ENCODE measurements at places on chromosomes 5 and 9.

- no peaks in the 10 kb centered on the region for H3K27me3 ChIP-seq
- H3K4me3 ChIP-seq: no peak overlapping the region
- peaks cover 74% of the 10 kb centered on the region for H3K36me3 ChIP-seq
- DNase-seq: no peak
- H3K27ac ChIP-seq: no peak overlapping the region
- peaks cover 14% of the 10 kb centered on the region for H3K4me1 ChIP-seq
Observed at GRCh38 chr9:89379508-89380115, 61.3 kb downstream of the SECISBP2 start.

DNA sequence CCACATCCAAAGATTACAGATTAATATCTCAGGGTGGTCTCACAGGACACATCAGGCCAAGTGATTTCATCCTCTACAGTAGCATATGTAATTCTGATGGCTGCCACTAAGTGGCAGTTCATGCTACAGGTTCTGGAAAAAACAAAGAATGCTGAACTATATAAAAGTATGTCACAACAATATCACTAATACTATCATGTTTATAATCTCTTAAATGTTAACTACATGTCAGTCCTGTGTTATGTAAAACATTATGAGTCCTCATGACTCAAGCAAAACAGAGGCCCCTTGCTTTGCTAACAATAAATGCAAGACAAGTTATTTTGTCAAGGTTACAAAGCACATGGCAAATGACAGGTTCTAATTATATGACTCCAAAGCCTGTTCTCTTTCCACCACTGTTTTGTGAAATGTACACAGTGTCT is 233.2 kb downstream of the FBXL17 start:
- no peak overlapping the region for H3K4me3 ChIP-seq
- no peak overlapping the region for H3K27ac ChIP-seq

- DNase-seq: no peak
- H3K4me1 ChIP-seq: no peaks in the 10 kb centered on the region
- no peak overlapping the region for H3K4me3 ChIP-seq
- H3K27ac ChIP-seq: no peak overlapping the region
Observed at GRCh38 chr9:105264380-105264779, 19.9 kb downstream of the SLC44A1 start.

DNA sequence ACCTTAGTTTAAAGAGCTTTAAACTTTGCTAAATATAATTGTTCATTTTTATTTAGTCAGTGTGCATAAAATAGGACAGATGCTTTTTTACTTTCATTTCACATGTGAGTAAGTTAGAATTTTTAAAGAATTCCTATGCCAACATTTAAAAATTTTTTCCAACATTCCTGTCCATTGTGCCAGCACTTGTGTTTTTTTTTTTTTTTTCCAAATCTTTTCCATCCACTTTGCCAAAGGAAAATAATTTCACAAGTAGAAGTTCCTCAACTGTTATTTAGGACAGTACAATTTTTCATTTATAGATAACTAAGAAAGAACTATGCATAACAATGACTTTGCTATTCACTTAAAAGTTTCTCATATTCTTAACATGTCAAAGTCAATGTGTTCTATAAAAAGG is 189.5 kb downstream of the ADAMTS6 start:
- no peaks in the 10 kb centered on the region for H3K36me3 ChIP-seq
- no peak for DNase-seq
- H3K27ac ChIP-seq: no peak overlapping the region
- no peak overlapping the region for H3K4me3 ChIP-seq
- H3K4me1 ChIP-seq: no peaks in the 10 kb centered on the region

DNA sequence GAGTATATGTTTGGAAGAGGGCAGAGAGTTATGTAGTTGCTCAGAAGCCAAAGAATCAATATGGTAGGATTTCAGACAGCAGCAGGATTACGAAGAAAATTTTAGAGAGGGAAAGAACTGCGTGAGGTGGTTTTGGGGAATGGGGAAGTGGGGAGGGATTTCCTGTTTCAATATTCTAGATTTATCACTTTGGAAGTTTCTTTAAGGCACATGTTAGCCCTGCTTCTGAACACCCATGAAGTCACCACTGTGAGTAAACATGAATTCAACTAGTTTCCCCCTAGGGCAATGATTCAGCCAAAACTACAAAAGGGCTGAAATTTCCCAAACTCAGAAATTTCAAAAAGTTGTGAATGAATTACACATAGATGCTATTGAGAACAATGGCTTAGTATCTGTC is 132.2 kb downstream of the EBF1 start:
- no peak overlapping the region for H3K4me3 ChIP-seq
- H3K4me1 ChIP-seq: no peaks in the 10 kb centered on the region
- H3K27me3 ChIP-seq: no peaks in the 10 kb centered on the region
- DNase-seq: no peak
